ENCODE measurements at places on chromosomes 4 and X.
A peak's percentile ranks its signal among the peaks of the same experiment; 100 is the strongest.

DNA sequence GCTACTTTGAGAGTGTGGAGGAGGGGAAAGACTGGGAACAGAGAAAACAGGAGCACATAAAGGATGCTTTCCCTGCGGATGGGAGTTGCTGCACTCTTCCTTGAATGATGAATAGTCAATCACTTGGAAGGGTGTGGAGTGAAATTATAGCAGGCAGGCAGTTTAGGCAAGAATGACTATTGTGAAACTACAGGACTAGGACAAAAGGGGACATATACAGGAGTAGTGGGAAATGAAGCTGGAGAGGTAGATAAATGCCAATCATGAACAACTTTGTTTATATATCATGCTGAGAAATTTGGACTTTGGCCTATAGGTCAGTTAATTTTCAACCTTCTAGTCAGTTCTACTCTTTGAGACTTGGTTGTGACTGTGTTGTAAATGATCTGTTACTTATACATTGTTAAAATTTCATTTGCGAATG is 76.9 kb downstream of the PAQR3 start:
- DNase-seq: no peak

DNA sequence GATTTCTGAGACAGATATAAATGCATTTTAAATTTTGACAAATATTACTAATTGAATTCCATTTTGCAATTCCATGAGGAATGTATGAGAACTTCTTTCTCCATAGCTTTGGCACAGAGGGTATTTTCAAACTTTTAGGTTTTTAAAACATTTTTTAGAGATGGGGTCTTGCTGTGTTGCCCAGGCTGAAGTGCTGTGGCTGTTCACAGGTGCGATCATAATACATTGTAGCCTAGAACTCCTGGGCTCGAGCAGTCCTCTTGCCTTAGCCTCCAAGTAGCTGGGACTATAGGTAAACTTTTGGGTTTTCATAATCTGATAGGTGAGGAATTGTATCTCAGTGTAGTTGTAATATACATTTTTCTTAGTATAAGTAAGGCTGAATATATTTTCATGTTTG is 53.4 kb downstream of the ANXA3 start:
- DNase-seq: no peak

DNA sequence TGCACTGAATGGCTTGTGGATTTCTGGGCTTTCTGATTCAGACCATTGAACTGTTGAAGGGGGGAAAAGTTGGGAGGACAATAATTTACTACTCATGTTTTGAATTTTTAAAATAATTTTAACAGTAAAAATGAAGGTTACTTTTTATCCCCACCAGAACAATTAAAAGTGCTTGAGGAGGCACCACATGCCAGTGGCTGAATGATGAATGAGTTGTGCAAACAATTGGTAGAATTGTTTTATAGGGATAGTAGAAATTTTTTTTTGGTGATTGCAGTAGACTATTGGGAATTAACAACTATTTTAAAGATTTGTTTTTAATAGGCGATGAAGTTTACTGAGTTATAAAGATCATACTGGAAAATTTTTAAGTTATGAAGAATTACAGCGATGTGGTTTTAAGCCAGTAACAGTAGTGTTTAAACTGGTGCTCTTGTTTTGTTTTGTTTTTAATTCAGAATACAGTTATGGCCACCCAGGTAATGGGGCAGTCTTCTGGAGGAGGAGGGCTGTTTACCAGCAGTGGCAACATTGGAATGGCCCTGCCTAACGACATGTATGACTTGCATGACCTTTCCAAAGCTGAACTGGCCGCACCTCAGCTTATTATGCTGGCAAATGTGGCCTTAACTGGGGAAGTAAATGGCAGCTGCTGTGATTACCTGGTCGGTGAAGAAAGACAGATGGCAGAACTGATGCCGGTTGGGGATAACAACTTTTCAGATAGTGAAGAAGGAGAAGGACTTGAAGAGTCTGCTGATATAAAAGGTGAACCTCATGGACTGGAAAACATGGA is 2.7 kb downstream of the REST start:
- no peak for DNase-seq

- no peak for DNase-seq
These were observed 240.5 kb upstream of the ANKRD50 start for GRCh38 chr4:124953061-124953460.

DNA sequence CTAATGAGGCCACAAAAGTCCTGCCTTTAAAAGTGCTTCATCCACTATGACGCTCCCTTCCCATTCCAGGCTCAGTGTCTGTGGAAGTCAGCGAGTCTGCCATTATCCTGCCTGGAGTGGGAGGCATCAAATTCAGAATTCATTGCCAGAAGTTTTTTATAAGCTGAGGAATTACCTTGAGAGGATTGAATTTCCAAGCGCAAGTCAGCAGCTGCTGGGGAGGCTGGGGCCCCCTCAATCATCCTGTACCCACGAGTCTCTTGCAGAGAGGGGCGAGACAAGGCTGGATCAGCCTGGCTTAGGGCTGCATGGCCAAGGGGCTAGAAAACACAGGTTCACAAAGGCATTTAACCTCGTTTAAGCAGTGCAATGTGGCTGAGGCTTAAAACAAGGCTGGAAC is 170.5 kb upstream of the NOCT start:
- no peak for DNase-seq

DNA sequence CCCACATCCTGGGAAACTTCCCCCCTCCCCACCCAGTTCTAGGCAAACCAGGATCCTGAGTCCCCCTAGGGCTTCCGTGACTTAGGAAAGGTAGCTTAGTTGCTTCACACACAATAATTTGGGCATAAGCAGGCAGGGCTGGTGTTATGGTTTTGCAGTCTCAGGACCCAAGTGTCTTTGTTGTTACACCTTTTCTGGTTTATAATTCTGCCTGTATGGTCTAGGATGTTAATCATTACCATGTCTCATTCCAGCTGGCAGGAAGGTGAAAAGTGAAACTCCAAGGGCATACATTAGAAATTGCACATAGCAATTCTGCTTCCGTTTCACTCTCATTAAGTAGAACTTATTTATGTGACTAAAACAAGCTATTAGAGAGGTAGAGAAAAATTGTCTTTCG is 16.8 kb downstream of the UGT8 start:
- no peak for DNase-seq

GRCh38 chr4:32748061-32748460 is 2027.9 kb downstream of the PCDH7 start:
- no peak for DNase-seq

GRCh38 chrX:42384956-42385355 is 393.0 kb downstream of the PPP1R2C start:
- no peak for DNase-seq

DNA sequence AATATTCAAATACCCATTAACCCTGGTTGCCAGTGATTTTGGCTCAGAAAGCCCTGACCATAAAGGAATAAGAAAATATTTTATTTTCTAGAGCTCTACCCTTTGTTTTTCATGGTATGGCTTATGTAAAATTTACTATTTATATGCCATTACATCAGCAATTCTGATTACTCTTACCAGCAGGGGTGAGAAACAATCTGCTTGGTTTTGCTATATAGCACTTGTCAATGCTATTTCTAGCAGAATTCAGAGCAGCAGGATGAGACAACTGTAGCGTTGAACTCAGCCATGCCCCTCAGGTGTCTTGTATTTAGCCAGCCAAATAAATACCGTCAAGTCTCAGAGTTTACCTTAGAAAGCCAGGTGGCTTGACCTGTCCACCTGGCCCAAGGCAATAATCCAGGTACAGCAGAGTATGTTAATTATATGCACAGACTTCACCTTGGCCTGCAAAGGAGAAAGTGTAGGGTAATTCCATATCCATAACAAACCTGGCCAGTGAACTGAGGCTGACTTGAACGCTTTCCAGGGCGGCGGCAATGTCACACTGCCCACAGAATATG is 1303.5 kb downstream of the RAPGEF2 start:
- no peak for DNase-seq

DNA sequence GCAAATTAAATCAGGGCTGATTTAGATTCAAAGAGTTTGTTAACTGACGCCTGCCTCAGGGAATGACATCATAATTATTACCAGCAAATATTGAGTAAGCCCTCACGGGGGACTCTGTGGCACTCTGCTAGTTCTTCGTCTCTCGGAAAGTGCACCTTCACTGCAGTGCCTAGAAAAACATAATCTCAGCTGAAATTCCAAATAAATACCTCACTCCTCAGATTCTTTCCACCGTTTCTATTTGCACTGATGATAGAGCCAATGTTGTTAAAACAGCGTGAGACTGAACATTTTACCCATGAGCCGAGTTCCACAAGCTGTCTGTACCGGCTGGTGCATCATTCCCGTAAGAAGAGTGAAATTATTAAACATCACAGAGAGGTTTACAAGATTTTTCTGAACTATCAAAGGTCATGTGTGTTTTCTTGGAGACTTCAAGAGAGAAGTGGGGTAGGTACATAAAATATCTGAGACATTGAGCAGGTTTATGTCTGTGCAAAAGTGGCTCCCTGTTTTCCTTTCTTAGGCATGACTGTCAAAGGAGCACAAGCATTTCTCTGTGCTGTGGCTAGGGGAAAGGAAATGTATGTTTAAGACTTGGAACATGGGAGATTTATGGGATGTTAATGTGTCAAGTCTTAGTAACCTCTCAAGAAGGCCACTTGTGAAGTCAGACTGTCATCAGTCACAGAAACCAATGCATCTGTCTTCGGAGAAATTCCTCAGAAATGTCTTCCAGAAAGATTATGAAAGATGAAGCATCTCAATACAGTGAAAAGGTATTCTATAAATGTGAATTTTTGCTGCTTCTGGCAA is 119.6 kb downstream of the CBLL2 start:
- DNase-seq: no peak

- DNase-seq: peak; percentile 26
These were observed 373.0 kb upstream of the RASGEF1B start for GRCh38 chr4:81844717-81845116.

DNA sequence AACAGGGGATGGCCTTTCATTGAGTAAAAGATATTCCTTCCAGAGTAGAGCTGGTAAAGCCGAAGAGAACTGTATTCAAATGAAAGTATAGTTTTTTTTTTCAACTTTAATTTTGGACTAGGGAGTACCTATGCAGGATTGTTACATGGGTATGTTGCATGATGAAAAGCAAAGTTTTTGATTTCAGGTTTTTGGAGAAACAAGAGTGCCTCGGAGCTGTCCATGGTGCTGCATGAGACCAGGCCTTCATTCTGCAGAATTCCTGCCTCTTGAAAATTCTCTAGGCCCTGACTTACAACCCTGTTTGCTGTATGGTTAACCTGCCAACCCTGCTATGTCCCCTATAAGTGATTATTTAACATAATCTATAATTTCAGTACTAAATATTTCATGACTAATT is 1065.7 kb upstream of the FTHL17 start:
- DNase-seq: no peak

GRCh38 chr4:108115168-108115526 is 53.6 kb downstream of the LEF1 start:
- DNase-seq: no peak

GRCh38 chr4:98423009-98423408 is 161.8 kb downstream of the RAP1GDS1 start:
- DNase-seq: no peak

- no peak for DNase-seq
These were observed 46.1 kb upstream of the HOPX start for GRCh38 chr4:56727150-56727549.

- DNase-seq: no peak
These were observed 511.5 kb upstream of the FAM241A start for GRCh38 chr4:111633663-111634266.

GRCh38 chr4:148164557-148164956 is 277.7 kb downstream of the NR3C2 start:
- no peak for DNase-seq

GRCh38 chr4:86759298-86759697 is 89.9 kb downstream of the SLC10A6 start:
- no peak for DNase-seq

- no peak for DNase-seq
These were observed 15.4 kb downstream of the AFP start for GRCh38 chr4:73451404-73451803.
